ENCODE measurements at places on chromosomes 7 and 10. TPM values are rescaled to one million over a fixed set of nuclear protein-coding genes. Genes with fewer than 3 reads are reported as not detected.

DNA sequence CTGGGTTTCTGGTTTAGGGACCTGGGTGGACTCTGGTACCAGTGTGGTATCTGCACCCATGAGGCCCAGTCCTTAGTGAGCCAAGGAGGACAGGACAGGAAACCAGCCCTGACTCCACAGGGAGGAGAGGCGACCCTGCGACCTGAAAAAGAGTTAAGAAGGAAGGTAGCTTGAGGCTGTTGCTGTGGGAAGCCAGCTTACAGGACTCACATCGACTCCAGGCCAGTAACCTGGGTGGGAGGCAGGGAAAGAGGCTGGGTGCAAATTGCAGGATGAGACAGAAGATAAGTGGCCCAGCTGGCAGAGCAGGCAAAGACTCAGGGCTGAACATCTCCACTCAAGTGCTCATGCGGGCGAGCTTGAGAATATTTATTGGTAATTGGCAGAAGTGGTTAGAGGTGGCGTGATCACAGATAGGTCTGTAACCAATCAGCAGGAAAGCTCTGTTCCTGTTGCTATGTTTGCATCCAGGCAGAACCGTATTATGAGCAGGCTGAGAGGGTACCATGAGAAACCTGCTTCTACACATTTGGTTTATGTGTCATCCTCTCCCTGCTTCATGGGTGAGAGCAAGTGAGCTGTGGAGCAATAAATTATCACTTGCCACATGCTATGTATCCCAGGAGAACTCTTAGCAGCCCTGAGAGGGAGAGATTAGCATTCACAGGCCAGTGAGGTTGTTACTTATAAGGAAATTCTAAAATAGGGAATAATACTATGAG lies 11.0 kb downstream of the TLL2 start:
- H3K4me1 ChIP-seq, result no peaks in the 10 kb centered on the region
- no peaks in the 10 kb centered on the region for H3K36me3 ChIP-seq
- DNase-seq, result no peak
- no peak overlapping the region for H3K27ac ChIP-seq

DNA sequence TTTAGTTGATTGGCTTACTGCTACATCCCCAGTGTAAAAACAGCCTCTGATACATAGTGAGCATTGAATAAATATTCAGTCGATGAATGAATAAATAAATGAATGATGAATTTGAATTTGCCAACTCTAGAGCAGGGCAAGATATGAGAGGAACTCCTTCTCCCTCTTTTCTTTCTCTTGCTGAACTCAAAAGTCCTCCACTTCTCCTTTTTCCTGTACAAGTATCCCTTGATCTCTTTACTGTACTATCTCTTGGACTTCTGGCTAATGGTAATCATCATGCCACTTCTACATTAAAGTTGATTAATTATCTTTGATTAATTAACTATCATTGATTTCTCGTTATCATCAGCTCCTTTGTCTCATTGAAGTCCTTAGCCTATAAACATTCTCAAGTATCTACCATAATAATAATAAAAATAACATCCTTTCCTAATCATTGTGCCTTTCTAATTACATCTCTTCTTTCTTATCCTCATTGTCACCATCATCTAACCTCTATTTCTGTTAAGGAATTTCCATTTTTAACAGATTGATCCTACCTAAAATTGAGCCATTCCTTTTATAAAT lies 10.6 kb downstream of the CPED1 start:
- no peak overlapping the region for H3K4me3 ChIP-seq
- no peak overlapping the region for H3K27ac ChIP-seq
- H3K4me1 ChIP-seq, result peaks cover 20% of the 10 kb centered on the region
- H3K36me3 ChIP-seq, result no peaks in the 10 kb centered on the region

GRCh38 chr7:24879291-24879690 lies 100.7 kb downstream of the OSBPL3 start:
- DNase-seq, result no peak
- no peaks in the 10 kb centered on the region for H3K36me3 ChIP-seq
- H3K27me3 ChIP-seq, result no peaks in the 10 kb centered on the region
- peak overlapping the region; percentile 99 for H3K27ac ChIP-seq

- no peaks in the 10 kb centered on the region for H3K27me3 ChIP-seq
- no peaks in the 10 kb centered on the region for H3K4me1 ChIP-seq
- DNase-seq, result no peak
- H3K4me3 ChIP-seq, result no peak overlapping the region
Observed at GRCh38 chr7:126419047-126419446, 833.7 kb downstream of the GRM8 start.

DNA sequence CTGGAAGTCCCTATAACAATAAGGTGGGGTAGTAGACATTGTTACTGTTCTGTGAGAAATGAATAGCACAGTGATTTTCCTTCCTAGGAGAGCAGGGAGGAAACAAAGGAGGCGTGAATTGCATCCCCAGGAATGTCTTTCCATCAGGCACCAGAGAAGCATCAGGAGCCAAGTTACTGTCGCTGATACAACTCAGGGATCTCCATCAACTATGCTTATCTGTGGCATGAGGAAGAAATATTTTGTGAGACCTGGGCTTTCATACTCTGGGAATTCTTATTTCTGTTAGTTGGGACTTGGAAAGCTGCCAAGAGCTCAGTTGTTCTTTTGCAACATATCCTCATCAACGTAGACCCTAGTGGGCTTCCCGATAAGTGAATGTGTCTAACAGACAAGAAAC lies 622.3 kb downstream of the SUGCT start:
- no peak overlapping the region for H3K27ac ChIP-seq
- no peak overlapping the region for H3K4me3 ChIP-seq
- H3K36me3 ChIP-seq, result no peaks in the 10 kb centered on the region
- no peaks in the 10 kb centered on the region for H3K27me3 ChIP-seq
- no peak for DNase-seq
- no peaks in the 10 kb centered on the region for H3K4me1 ChIP-seq

DNA sequence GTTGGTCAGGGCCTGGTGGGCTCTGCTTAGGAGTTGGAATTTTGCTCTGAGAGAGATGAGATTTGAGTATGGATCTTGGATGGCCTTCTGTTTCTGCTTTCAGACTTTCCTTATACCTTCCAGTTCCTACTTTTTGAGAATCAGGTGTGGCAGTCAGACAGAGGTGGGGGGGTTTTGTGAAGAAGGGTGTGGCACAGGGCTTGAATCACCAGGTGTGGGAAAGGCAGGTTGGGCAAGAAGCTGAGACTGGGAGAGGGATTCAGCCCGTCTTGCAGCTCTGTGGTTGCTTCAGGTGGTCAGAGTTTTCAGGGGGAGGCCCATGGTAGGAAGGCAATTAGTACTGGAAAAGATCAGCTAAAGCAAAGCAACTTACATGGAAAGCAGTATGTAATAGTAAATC lies 340.2 kb downstream of the LRMDA start:
- no peaks in the 10 kb centered on the region for H3K36me3 ChIP-seq
- no peaks in the 10 kb centered on the region for H3K27me3 ChIP-seq
- no peaks in the 10 kb centered on the region for H3K4me1 ChIP-seq
- H3K4me3 ChIP-seq, result no peak overlapping the region

- H3K27ac ChIP-seq, result no peak overlapping the region
- no peak overlapping the region for H3K4me3 ChIP-seq
- no peaks in the 10 kb centered on the region for H3K4me1 ChIP-seq
- H3K27me3 ChIP-seq, result no peaks in the 10 kb centered on the region
- no peak for DNase-seq
Observed at GRCh38 chr10:127142136-127142535, 54.3 kb downstream of the INSYN2A start.

DNA sequence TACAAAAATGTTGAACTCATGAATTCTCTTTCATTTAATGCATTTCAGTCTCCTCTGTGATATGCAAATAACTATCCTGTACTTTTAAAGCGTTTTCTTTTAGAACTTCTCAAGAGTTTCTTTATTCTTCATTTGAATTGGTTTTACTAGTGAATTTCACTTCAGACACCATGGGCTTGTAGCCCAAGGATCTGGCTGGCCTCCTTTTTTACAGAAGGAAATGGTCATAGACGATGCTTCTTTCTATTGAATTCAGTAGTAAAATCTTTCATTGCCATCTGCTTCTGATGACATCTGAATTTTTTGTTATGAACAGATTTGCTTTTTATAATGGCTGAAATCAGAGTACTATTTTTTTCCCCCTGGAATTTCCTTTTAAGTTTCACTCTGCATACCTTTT lies 135.2 kb upstream of the ETV1 start:
- no peaks in the 10 kb centered on the region for H3K4me1 ChIP-seq
- no peak for DNase-seq
- H3K27ac ChIP-seq, result no peak overlapping the region
- H3K27me3 ChIP-seq, result no peaks in the 10 kb centered on the region
- no peak overlapping the region for H3K4me3 ChIP-seq

- H3K4me3 ChIP-seq, result no peak overlapping the region
- H3K27ac ChIP-seq, result no peak overlapping the region
- DNase-seq, result no peak
- H3K4me1 ChIP-seq, result peaks cover 12% of the 10 kb centered on the region
- H3K27me3 ChIP-seq, result no peaks in the 10 kb centered on the region
Observed at GRCh38 chr7:106729720-106730385, 68.9 kb upstream of the CCDC71L start.

- H3K27me3 ChIP-seq, result no peaks in the 10 kb centered on the region
- H3K4me1 ChIP-seq, result peaks cover 7% of the 10 kb centered on the region
- H3K36me3 ChIP-seq, result no peaks in the 10 kb centered on the region
- H3K4me3 ChIP-seq, result no peak overlapping the region
Observed at GRCh38 chr10:27730041-27730440, 15.6 kb downstream of the MKX start.

GRCh38 chr10:90168244-90168643 lies 466.9 kb downstream of the KIF20B start:
- no peak overlapping the region for H3K27ac ChIP-seq
- H3K27me3 ChIP-seq, result no peaks in the 10 kb centered on the region
- DNase-seq, result no peak
- no peaks in the 10 kb centered on the region for H3K36me3 ChIP-seq
- H3K4me1 ChIP-seq, result no peaks in the 10 kb centered on the region

DNA sequence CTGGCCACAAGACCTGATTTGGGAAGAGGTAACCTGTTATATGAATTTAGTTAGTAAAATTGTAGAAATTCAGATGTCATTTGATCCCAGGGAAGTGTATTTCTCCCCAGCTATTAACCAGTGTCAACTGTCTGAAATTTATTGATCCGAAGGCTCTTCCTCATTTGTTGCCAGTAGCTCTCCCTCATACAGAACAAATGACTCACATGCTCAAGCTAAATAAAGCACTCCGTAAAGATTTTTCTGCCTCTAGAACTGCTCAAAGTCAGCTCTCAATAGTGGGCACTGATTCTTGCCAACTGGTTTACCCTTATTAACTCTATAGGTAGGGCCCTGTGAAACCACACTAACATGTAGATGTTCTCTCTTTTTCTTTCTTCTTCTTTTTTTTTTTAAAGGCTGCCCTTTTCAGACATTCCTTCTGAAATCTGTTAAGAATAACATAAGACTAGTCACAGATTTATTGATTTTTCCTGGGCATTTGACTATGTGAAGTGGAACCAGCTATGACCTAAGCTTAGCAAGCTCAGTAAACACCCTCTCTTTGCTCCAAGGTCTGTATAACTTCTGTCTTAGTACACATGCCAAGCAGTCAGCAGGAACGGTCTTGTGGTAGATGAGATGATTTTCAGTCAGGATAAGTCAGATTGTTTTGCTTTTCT lies 21.8 kb downstream of the RPA3 start:
- H3K27me3 ChIP-seq, result no peaks in the 10 kb centered on the region
- DNase-seq, result no peak
- H3K27ac ChIP-seq, result no peak overlapping the region
- no peak overlapping the region for H3K4me3 ChIP-seq
- no peaks in the 10 kb centered on the region for H3K36me3 ChIP-seq

DNA sequence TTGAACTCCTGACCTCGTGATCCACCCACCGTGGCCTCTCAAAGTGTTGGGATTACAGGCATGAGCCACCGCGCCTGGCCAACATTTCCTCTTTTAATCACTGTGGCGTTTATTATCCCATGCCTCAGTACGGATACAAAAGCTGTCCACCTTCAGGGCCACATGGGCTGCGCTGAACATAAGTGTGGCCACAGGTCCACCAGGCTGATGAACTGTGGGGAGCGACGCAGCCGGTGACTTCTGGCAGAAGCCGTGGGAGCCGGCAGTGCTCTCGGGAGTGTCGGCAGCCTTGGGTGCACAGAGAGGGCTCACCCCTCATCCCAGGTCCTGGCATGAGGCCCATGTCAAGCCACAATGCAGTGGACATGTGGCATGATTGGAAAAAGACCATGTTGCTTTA lies 223.6 kb downstream of the TNS3 start:
- 0 out of 2 replicates have a peak, but pooled peaks cover 3% of the 10 kb centered on the region for H3K36me3 ChIP-seq
- H3K4me1 ChIP-seq, result no peaks in the 10 kb centered on the region
- H3K4me3 ChIP-seq, result no peak overlapping the region
- H3K27me3 ChIP-seq, result no peaks in the 10 kb centered on the region

- no peaks in the 10 kb centered on the region for H3K36me3 ChIP-seq
- no peak overlapping the region for H3K4me3 ChIP-seq
- H3K4me1 ChIP-seq, result no peaks in the 10 kb centered on the region
- H3K27me3 ChIP-seq, result no peaks in the 10 kb centered on the region
- H3K27ac ChIP-seq, result no peak overlapping the region
- DNase-seq, result peak; percentile 29
Observed at GRCh38 chr10:87054373-87055295, 34.5 kb downstream of the FAM25A start.

- no peak overlapping the region for H3K27ac ChIP-seq
- H3K27me3 ChIP-seq, result no peaks in the 10 kb centered on the region
- DNase-seq, result no peak
- no peaks in the 10 kb centered on the region for H3K36me3 ChIP-seq
- H3K4me1 ChIP-seq, result no peaks in the 10 kb centered on the region
- no peak overlapping the region for H3K4me3 ChIP-seq
Observed at GRCh38 chr7:50513166-50513871, 51.9 kb downstream of the DDC start.

DNA sequence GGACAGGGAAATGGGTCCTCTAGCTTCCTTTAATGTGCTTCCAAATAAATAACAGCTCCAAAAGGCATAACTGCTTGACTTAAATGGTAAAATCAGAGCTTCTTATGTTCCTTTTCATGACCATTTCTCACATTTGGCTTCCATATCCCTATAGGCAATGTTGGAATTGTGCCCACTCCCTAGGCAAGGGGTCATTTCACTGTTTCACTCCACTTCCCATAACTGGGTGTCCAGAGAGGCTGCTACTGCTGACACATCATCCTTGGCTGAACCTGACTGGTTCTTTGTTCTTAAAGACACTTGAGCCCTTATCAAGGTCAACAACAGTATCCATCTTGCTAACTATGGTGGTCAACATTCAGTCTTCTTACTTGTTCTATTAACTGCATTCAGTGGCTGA lies 37.1 kb downstream of the PRTFDC1 start:
- no peaks in the 10 kb centered on the region for H3K27me3 ChIP-seq
- no peak overlapping the region for H3K4me3 ChIP-seq
- H3K36me3 ChIP-seq, result no peaks in the 10 kb centered on the region
- no peak for DNase-seq
- H3K27ac ChIP-seq, result no peak overlapping the region
- H3K4me1 ChIP-seq, result no peaks in the 10 kb centered on the region

GRCh38 chr10:49534670-49535381 lies 4.1 kb downstream of the ERCC6 start:
- peak overlapping the region; percentile 42 for H3K4me3 ChIP-seq
- DNase-seq, result peak; percentile 77
- no peaks in the 10 kb centered on the region for H3K27me3 ChIP-seq
- H3K4me1 ChIP-seq, result peaks cover 41% of the 10 kb centered on the region
- peaks cover 18% of the 10 kb centered on the region for H3K36me3 ChIP-seq
- H3K27ac ChIP-seq, result peak overlapping the region; percentile 72

The CDH23 gene
- total RNA-seq, result 2.1 TPM

The ADGRA1 gene
- total RNA-seq, result not detected

The CALHM1 gene
- 0.61 TPM for total RNA-seq

The KAZALD1 gene
- 50.1 TPM for total RNA-seq

The SMO gene
- total RNA-seq, result 0.11 TPM

The ARMH3 gene
- 3.7 TPM for total RNA-seq

The AOAH gene
- total RNA-seq, result not detected

The FAM25G gene
- not detected for total RNA-seq

The ARPC1A gene
- 36.8 TPM for total RNA-seq

The RSU1 gene
- 26.3 TPM for total RNA-seq

The PRPS1L1 gene
- not detected for total RNA-seq

The HERPUD2 gene
- 13.7 TPM for total RNA-seq

Data from Karpas-422 (cell line).